A549 (cell line): ENCODE measurements at places on chromosomes 5 and 9.

- DNase-seq = no peak
These were observed 178.4 kb upstream of the MVB12B start for GRCh38 chr9:126147936-126148870.

- DNase-seq = no peak
These were observed 95.8 kb downstream of the RMI1 start for GRCh38 chr9:84076384-84076783.

DNA sequence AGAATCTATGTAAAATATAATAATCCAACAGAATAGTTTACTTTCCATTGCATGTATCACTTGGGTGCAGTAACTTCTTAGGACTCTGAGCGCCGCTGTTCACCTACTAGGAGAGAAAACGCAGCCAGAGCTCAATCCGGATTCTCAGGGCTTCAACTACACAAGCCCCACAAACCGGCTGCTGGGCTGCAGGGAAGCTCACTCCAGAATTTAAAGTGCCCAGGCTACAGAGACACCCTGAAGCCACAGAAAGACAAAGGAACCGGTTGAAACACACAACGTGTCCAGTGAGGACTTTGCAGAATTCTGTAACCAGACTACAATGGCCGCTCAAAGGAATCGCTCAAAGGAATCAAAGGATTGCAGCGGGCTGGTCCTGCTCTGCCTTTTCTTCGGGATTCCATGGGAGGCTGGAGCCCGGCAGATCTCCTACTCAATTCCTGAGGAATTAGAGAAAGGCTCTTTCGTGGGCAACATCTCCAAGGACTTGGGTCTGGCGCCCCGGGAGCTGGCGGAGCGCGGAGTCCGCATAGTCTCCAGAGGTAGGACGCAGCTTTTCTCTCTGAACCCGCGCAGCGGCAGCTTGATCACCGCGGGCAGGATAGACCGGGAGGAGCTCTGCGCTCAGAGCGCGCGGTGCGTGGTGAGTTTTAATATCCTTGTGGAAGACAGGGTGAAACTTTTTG is at the start of gene PCDHGA10:
Gene PCDHGA10, plus strand, starts transcription at position 134 of the 686 bp plus-strand sequence. Its CDS starts 189 bp downstream, at position 323.
- no peak for DNase-seq

DNA sequence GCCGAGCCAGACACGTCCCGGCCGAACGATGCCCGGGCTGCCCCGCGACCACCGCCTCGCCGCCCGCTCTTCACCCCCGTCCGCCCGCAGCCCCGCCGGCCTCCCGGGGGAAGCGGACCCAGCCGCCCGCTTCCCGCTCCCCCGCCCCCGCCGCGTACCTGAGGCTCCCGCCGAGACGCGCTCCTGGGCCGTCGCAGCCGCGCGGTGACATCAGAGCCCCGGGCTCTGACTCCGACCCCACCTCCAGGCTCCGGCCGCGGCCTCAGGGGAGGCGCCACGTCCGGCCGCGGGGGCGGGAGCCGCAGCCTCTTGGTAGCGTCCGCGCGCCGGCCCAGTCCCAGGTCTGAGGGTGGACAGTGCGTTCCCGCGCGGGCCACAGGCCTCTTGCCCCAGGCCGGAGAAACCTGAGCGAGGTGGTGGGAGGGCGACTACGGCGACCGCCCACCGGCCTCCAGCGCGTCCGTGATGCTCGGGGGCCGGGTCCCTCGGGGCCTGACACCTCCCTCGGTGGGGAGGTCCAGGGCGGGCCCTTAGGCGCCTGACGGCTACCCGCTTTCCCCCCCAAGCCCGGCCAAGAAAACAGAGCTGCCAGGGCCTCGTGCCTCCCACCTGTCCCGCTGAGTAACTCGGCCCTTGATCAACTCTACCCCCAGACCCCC is at the start of gene SHROOM1:
Gene SHROOM1, minus strand, starts transcription at position 212 of the 659 bp plus-strand sequence. CDS start 4,507 bp downstream, outside the sequence.
- DNase-seq = peak; percentile 65

- no peak for DNase-seq
These were observed 3.1 kb upstream of the B4GALT7 start for GRCh38 chr5:177596775-177597238.

DNA sequence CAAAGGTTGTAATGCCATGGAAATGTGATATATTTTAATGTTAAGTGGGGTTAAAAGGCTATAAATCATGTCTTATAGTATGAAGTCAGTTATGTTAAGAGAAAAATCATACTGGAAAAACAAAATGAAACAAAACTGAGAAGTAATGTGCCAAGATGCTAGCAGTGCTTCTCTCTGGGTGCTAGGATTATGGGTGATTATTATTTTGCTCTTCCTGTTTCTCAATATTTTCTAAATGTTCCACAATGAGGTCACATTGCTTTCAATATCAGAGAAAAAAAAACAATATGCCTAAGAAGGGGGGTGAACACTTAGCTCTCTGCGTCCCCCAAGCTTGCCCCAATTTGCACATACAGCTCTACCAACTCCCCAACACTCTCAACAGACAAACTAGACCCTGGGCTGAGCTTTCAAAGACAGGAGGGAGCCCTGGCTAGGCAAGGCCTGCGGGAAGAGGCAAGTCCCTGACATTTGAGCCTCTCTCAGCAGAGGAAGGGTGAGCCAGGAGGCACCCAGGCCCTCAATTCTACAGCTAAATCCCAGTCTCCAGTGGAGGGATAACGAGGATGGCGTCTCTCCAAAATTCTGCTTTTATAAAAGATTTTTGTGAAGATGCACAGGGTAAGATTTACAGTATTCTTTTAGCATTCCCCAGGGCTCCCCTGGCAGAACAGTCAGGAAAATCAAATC is 24.4 kb downstream of the WHRN start:
- DNase-seq = no peak

DNA sequence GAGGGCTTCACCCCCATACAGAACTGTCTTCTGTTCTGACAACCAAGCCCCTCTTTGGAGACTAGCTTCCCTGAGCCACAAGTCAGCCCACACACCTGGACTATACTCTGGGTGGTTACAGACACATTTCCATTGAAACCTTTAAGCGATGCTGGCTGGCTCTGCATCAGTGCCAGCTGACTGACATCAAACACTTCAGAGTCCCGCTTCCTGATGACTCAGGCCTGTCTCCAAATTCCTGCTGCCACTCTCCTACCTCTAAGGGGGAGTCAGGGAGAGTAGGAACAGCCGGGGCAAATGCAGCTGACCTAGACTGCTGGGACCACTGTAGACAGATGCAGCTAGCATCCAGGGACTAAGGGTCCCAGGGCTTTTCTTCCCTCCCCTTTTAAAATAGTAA is 59.4 kb downstream of the SIL1 start:
- DNase-seq = no peak

- DNase-seq = no peak
These were observed 52.4 kb downstream of the FANCC start for GRCh38 chr9:95264954-95265615.

DNA sequence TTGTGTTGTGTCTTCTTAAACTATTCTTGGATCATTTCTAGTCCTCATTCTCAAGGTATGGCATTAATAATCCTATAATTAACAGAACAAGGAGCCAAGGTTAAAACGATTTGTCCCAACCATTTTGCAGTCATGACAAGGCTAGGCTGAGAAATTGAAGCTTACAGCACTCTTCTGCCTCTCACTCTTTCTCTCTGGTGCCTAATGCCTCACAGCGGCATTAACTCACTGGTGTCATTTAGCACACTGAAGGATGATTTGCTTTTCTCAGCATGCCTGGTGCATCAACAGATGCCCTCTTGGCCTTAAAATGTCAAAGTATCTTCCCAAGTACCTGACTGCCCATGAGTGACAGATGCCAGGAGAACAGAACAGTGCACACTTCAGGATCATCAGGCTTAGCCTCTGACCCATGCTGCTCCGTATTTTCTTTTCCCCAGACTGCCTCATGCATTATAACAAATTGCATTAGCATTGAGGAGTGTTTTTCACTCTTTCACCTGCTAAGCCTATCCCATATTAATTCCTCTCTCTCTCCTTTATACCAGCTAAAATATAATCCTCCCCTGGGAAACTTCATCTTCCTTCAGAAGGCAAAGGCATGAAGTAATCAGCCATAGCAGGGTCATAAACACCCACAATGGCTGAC is 61.1 kb upstream of the SV2C start:
- no peak for DNase-seq

GRCh38 chr9:136051453-136051836 is 43.6 kb downstream of the NACC2 start:
- DNase-seq = no peak

GRCh38 chr9:96612105-96612965 is 7.3 kb downstream of the CDC14B start:
- DNase-seq = peak; percentile 57

DNA sequence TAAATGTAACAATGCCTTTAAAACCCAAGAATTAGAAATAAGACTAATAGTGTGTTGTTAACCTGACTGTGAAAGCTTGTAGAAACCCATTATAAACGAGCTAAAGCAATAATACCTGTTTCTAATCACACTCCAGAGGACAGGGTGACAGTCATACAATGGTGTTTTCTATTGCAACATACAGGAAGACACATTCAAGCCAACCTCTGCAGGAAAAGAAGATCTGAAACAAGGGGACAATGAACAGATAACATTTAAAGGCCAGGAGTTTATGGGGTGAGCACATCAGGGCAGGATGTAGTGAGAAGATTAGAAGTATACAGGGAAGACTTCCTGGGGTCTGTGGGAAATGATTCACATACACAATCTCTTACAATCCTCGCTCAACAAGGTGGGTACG is 13.8 kb downstream of the BARHL1 start:
- no peak for DNase-seq

DNA sequence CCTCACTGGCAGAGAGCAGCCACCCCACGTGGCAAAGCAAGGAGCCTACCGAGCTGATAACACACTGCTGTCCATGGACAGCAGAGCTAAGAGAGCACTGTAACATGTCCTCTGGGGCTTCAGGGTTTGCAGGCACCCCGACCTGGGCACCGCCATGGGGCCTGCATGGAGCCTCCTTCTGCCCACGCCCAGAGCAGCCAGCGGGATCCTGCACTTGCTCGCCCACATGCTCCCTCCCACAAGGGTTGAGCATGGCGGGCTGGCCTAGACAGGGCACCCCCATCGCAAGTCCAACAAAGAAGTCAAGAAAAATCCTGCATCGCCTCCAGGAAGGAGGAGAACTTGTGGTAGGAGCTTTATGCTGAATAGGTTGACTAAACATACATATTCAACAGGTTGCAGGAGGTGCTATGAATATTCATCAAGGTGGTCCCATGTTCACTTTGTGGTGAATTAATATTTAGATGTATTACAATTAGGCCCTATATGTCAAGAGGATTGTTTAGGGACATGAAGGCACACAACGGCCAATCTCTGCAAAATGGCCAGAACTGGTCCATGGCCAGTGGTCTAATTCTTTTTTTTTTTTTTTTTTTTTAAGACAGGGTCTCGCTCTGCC is 3.8 kb upstream of the MIGA2 start:
- no peak for DNase-seq

GRCh38 chr5:79837761-79838551 is 148.3 kb downstream of the CMYA5 start:
- no peak for DNase-seq

DNA sequence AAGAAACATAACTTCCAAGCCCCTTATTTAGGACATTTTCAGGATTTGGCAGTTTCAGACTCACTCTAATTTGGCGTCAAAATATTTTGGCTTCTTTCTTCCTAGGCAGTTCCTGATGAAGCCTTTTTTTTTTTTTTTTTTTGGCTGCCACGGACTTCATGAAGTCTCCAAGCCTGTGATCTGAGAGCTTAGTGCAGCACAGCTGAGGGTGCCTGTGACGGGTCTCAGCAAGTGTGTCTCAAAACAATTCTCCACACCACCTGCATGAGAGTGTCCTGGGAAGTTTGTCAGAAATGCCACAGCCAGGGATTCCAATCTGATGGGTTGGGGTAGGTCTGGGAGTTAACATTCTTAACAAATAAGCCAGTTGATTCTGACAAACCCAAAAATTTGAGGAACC is 6.0 kb upstream of the ESM1 start:
- no peak for DNase-seq

- DNase-seq = peak; percentile 96
These were observed 535 bp upstream of the NFIB start for GRCh38 chr9:14314424-14314928.

GRCh38 chr5:172816925-172817562 is 17.0 kb upstream of the ERGIC1 start:
- DNase-seq = peak; percentile 58

DNA sequence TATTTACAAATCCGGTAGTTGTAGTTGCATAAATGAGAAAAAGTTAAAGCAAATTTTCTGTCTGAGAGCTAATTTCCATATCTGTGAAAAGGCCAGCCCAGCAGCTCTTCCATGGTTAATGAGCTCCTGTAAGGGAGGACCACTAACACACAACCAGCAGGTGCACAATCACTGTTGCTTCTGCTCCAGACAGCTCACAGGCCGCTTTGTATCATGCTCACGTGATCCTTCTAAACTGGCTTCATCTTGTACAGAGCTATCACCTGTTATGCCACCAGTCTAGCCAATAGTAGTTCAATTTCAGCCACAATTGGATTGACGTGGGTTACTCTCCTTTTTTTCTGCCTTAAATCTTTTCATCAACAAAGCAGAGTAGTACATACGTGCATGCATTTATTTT is 38.3 kb upstream of the FBXL17 start:
- no peak for DNase-seq

DNA sequence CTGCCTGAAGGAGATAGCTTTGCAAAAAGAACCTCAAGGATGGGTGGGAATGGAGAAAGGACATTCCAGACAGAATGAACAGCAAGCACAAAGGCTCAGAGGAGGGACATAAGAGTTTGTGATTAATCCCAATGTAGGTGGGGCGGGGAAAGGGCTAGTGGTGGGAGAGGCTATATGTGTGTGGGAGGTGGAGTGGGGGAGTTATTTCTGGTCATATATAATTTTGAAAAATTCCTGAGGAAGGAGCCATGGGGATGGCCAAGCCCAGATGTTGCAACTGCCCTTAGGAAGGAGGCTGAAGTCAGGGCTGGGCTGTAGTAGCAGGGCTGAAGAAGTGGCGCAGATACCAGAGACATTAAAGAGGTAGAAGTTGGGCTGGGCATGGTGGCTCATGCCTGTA is 13.4 kb upstream of the CCL27 start:
- DNase-seq = no peak

GRCh38 chr5:157778121-157778805 is 34.8 kb downstream of the LSM11 start:
- DNase-seq = no peak
